ENCODE measurements at places on chromosomes 2 and 18.

DNA sequence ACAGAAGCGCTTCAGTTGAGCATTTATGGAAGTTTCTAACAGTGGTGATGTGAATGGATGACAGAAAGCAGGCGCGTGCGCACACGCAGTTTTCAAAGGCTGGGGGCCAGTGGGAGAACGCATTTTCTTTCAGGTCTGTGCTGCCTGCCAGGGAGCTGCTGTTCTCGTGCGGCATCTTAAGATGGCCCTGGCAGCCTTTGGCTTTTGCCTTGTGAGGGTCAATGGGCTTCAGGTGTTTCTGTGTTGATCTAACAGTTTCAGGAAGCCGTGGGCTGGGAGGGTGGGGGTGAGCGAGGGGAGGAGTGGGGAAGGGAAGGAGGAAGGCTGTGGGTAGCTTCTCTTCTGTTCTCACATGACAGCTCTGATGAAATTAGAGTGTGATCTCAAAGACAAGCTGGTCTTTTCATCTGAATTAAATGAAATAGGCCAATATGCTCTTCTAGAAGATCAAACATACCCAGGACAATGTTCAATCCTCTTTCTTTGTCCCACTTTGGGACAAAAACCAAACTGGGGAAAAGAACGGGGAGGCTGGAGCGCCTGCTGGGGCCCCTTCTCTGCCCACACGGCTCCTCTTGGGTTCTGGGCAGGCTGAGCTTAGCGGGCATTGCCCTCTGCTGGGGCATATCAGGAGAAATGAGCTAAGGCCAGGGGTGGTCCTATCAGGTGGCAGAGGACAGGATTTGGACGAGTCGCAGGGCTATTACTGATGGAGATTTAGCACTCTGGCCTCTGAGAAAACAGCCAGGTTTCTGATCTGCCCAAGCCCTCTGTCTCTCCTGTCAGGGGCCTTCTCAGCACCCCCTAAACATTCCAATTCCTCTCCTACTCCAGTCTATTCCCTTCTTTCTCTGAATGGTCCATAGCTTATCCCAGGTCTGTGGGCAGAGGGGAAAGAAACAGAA, 126.2 kb upstream of the LGALSL start:
- DNase-seq = peak; percentile 32

DNA sequence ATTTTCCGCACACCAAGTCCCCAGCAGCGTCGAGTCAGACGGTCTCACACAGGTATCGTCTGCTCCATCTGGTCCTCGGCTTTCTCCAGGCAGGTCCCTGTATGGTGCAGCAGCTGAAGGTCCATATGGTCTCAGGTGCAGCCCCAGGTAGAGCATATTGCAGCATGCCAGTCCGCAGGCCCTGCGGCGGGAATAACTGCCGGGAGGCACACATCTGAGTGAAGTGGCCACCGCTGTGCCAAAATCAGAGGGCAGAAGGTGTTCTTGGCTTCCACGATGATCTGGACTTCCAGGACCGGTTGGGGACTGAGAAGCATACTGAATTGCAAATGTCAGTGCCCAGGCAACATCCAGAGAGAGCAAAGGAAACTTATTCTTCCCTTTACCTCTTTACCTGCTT, 320.3 kb downstream of the RNF144A start:
- DNase-seq = no peak

DNA sequence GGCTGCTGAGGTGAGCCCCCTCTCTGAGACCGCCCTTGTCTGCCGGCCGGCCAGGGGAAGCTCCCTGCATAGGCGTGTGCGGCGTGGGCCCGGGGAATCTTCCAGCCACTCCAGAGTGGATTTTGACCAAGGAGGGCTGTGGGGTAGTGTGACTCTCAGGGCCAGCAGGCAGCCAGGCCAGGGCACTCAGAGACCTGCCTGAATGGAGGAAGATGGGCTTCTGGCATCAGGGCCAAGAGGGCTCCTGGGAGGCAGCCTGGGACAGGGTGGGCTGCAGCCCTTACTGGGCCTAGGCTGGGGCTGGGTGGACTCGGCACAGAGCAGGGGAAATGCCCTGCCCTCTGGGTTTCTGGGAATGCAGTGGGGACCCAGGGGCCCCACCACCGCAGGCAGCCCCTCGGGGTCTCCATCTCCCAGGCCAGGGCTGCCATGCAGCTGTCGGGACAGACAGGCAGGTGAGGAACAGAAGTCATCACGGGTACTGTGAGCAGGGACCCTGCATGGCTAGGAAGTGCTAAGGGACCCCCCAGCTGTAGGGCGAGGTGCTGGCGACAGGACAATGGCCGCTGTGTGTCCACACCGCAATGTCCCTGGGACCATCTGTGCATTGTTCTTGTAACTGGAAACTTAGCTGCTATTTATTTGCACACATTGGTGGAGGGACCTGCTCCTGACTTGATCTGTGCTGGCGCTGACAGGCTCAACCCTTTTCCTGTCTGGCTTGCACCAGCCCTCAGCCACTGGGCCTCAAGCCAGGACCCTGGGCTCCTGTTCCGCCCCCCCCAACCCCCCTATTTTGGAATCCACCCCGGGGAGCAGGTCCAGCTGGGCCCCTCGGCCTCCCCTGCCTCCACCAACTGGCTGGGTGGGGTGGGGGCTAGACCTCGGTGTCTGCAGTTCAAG, 4.1 kb downstream of the PDCD1 start:
- DNase-seq = no peak

DNA sequence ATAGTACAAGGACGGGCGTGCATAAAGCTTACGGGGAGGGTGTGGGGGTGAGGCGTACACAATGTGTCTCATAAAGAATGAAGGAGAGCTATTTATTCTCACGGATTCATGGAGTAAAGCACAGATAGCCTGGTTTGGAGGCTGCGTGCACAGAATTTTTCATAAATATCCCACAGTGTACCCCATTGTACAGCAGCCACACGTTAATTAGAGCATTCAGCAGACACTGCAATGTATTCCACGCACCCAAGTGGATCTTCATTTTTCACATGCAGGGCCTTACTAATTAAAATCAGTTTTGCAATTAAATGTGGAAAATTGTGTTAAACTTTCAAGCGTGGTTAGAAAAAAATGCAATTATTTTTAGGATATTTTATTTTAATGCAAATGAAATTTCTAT, 227.7 kb upstream of the PXDN start:
- no peak for DNase-seq

DNA sequence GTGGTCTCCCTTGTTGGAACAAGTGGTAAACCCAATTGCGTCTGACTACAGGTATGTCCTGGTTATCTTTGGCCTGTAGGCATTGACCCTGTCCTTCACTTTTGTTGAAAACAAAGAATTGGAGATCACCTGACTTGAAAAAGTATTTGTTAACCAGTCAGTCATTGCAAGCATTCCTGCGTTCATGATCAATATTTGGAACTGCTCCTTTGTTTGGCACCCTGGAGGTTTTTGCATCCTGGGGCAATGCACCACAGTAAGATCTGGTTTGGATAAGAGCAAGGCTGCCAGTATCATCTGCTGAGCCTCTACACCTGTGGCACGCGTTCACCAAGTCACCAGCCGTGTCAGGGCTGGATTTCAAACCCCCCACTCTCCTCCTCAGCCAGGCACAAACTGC, 115.7 kb downstream of the DNAH6 start:
- no peak for DNase-seq

DNA sequence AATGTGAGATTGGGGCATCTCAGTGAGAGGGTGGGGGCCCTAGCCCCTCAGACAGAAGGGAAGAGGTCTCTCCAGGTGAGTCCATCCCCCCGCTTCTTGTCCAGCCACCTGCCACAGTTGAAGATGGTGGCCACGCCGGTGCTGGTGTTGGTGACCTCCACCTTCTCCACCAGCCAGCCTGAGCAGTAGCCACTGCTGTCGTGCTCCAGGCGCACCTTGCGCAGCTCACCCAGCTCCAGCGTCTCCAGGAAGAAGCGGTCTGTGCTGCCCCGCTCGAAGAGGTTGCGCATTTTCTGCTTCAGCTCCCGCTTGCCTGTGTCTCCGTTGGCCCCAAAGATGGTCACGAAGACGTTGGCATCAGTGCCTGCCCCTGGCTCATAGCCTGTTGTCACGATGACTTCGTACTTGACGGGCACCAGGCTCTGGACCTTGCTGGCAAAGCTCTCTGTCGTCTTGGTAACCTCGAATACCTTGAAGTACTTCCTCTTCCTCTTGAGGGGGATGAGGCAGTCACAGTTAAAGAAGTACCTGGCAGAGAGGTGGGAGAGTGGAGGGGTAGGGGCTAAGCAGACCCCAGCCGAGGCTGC, 179.5 kb downstream of the LOXHD1 start:
- no peak for DNase-seq

DNA sequence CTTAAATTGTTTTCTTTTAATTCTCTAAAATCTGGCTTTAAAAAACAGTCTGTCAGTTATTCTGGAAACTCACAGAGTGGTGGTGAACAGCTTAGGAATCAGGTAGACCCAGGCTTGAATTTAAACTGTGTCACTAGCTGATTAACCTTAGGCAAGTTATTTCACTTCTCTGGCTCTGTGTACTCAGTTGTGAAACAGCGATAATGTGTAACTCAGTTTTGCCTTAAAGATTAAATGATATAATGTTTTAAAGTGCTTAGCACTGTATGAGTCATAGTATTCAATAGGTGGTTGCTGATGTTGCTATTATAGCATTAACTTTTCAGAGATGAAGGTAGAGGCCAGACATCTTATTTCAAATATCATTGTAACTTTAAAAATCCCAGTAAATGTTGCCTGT, 40.7 kb downstream of the PKP4 start:
- DNase-seq = no peak

DNA sequence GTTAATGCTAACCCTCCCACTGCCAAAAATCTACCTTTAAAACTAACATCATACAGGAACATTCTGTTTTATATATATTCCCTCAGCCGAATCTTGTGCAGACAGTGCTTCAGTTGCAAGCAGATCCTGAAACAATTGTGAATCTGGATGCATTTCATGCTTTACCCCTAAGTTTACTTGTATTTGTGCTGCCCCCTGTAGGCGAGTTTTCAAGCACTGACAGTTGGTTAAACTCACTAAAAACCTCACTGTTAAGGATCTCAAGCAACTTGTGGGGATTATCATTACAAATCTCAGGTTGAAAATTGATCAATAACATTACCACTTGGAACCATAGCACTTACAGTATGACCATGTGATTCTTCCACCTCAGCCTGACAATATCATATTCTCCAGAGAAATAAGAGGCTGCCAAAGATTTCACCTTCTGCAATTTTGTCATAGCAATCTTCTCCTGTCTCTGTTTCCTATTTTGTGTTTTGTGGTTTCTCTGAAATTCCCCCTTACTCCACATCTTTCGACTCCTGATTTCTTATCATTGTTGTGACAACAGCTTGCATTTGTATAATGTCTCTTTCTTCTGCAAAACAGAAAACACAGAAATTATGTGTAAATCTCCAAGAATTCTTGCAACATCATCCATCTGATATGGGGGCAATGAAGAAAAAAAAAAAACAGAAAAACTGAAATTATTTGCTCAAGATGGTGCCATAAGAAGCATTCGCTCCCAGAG, 354.6 kb upstream of the SETBP1 start:
- DNase-seq = no peak

GRCh38 chr2:217954051-217954450, 48.7 kb downstream of the TNS1 start:
- no peak for DNase-seq

DNA sequence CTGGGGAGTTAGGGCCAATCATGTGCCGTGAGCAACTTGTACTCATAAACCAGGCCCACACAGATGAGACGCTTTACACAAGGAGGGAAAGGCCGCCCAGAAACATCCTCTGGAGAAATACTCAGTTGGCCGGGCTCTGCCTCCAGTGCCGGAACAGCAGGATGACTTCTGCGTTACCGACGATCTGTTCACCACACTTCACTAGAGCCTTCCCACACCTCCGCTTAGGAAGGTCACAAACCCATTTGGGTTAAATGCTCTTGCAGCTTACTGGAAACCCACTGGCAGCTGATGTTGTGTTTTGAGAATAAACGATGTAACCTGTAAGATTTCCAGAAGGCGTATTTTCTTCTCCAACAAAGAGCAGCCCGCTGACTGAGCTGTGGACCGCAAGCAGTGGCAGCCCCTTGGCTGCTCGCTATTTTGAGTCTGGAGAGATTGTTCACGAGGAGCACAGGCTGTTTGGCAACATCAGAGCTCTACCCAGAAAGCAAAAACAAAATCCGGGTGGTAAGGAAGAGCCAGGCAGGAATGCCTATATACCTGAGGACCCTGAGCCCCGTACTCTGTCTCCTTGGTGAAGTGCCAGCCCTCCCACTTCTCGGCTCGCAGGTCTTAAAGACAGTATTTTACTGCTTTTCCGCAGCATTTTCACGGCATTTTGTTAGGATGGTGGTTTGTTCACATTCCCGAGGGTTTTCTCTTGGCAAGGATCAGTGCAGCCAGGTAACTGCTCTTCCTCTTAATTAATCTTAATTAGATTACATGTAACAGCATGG, 44.0 kb downstream of the COLEC12 start:
- DNase-seq = no peak

Data from activated T-cell treated with anti-CD3 and anti-CD28 coated beads for 1 hour (primary cell).